IPS DF 6.9 (cell line): ENCODE measurements at places on chromosomes 2 and 18.
A peak's percentile ranks its signal among the peaks of the same experiment; 100 is the strongest.

GRCh38 chr2:189870381-189871085 is 86.3 kb downstream of the PMS1 start:
- no peaks in the 10 kb centered on the region for H3K27me3 ChIP-seq
- no peak overlapping the region for H3K27ac ChIP-seq
- H3K4me3 ChIP-seq = no peak overlapping the region
- peaks cover 3% of the 10 kb centered on the region; the same call in 1 of the 2 replicates for H3K36me3 ChIP-seq
- no peaks in the 10 kb centered on the region for H3K4me1 ChIP-seq
- DNase-seq = no peak

DNA sequence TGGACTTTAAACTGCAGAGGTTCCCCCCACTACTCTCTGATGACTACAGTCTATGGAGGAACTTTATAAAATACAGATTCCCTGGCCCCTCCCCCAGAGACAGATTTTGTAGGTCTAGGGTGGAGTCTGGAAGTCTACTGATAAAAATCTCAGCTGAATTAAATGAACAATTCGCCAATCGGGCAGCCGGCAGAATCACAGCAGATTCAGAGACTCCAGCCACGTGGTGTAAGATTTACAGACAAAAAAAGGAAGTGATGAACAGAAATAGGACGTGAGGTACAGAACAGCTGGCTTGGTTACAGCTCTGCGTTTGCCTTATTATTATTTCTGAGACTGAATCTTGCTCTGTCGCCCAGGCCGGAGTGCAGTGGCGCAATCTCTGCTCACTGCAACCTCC is 21.4 kb upstream of the MTA3 start:
- H3K36me3 ChIP-seq = no peaks in the 10 kb centered on the region
- H3K4me1 ChIP-seq = peaks cover 3% of the 10 kb centered on the region; the same call in 1 of the 2 replicates
- no peaks in the 10 kb centered on the region for H3K27me3 ChIP-seq
- no peak for DNase-seq
- H3K4me3 ChIP-seq = no peak overlapping the region

DNA sequence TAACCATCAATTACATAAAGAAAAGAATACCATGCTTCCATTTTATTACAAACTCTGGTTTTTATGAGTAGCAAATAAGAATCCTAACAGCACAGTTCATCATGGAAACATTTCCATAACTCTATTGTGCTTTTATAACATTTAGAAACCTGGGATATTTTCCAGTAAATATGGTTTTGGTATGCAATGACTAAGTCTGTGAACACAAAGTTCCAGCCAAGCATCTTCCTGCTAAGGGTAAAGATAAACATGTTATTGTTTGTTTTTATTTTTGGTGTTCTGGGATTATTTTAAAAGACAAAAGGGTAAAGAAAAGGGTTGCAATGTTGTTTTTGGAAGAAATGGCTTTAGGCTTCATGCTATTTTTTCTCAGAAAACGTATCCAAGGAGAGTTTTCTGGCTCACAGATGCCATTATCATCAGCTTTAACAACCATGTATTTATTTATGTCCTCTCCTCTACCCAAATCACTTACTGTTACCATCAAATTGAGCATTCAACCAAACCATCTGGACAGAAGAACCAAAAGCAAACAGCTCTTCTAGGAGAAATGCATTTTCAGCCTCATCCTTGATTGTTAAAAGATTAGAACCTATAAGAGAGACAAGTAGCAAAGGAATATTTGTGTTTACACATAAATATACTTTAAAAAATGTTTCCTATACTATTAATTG is 116.0 kb downstream of the PLA2R1 start:
- H3K27ac ChIP-seq = no peak overlapping the region
- no peak for DNase-seq
- no peaks in the 10 kb centered on the region for H3K4me1 ChIP-seq
- H3K36me3 ChIP-seq = no peaks in the 10 kb centered on the region
- H3K4me3 ChIP-seq = no peak overlapping the region

- DNase-seq = no peak
- H3K36me3 ChIP-seq = no peaks in the 10 kb centered on the region
- H3K4me1 ChIP-seq = no peaks in the 10 kb centered on the region
- H3K4me3 ChIP-seq = no peak overlapping the region
- H3K27ac ChIP-seq = no peak overlapping the region
Measured at GRCh38 chr2:213980883-213981282, 430.0 kb upstream of the VWC2L start.

DNA sequence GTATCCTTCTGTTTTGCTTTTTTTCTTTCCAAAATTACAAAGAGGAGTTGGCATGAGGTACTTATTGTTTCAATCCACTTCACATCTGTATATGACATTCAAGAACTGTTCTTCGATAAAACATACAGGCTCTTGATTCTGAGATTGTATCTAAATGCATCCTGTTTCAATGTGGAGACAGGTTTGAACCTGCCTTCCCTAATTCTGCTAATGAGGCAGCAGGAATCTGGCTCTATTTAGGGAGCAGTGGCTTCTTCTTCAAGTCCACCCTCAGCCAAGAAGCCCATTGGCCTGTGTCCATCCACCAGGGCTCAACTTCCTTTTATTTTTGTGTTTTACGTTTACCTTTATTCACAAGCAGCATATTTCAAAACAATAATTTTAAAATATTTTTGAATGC is 84.8 kb upstream of the PIK3C3 start:
- no peaks in the 10 kb centered on the region for H3K27me3 ChIP-seq
- no peak overlapping the region for H3K4me3 ChIP-seq
- no peak for DNase-seq
- H3K36me3 ChIP-seq = no peaks in the 10 kb centered on the region

- H3K27ac ChIP-seq = no peak overlapping the region
- no peaks in the 10 kb centered on the region for H3K27me3 ChIP-seq
- no peak overlapping the region for H3K4me3 ChIP-seq
- no peak for DNase-seq
- H3K4me1 ChIP-seq = no peaks in the 10 kb centered on the region
Measured at GRCh38 chr2:237345891-237346640, 67.9 kb downstream of the COL6A3 start.

DNA sequence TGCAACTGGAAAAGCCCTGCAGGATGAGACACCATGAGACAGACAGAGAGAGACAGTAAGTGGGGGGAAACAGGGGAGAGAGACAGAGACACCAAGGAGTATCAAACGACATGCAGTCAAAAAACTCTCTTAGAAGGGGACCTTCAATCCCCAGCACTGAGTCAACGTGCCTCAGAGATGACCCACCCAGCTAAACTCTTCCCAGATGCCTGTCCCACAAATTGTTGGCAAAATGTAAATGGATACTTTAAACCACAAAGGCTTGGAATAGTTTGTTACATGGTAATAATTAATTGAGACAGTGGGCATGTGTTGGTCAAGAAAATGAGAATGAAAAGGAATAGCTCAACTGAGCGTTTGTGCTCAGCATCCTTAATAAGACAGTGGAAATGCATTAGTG is 98.3 kb downstream of the GRB14 start:
- H3K4me1 ChIP-seq = no peaks in the 10 kb centered on the region
- no peaks in the 10 kb centered on the region for H3K27me3 ChIP-seq
- H3K4me3 ChIP-seq = no peak overlapping the region
- DNase-seq = no peak

DNA sequence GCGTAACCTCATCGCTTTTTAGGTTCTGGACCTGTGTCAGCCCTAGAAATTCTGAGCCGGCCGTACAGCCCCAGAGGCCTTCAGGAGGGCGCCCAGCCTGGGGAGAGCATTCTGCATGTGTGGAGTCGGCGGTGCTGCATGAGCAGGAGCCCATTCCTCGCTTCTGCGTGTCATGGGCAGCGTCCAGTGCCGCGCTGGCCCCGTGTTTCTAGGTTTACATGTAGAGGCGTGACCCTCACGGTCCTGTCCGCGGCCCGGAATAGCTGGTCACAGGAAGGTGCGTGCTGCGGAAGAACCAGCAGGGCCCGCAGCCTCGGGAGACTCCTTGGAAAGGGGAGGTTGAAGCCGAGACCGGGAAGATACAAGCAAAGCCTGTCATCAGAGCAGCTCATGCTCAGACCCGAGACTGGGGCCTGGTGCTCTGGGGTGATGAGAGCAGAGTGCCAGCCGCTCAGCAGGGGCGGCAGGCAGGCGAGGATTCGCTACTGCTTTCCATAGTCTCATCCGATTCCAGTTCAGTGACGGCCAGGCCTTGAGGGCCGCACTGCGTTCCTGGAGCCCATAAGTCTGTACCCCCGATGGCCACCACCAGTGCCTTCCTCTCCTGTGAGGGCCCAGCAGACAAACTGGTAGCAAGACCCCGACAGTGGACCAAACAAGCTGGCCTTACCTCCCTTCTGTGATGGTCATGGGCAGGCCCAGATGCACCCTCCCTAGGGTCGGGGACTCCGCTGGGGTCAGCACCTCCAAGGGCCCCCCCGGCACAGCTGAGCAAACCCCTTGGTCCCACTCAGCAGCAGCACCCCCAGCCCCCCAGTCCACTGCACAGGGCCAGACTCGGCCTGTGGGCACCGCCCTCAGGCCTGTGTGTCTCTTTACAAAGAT is 15.6 kb upstream of the NFATC1 start:
- no peak overlapping the region for H3K27ac ChIP-seq
- no peaks in the 10 kb centered on the region for H3K36me3 ChIP-seq
- no peak for DNase-seq
- no peaks in the 10 kb centered on the region for H3K27me3 ChIP-seq
- no peak overlapping the region for H3K4me3 ChIP-seq

DNA sequence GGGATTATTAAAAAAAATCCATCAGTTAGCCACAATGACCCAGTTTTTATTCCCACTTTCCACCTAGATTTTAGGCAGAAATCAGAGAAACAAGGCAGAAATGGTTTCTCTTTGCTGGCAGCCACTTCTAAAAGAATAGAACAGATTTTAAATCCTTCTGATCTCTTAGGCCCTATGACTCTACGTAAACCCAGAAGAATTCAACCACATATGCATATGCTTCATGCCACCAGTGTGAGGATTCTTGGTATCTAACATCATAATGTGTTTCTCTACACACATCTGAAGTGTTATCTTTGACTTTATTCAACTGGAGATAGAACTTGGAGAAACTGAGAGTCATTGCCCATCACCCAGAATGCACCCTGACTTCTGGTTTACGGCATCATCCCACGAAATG is 128.7 kb upstream of the TANK start:
- no peak overlapping the region for H3K27ac ChIP-seq
- no peaks in the 10 kb centered on the region for H3K4me1 ChIP-seq
- H3K36me3 ChIP-seq = no peaks in the 10 kb centered on the region
- no peak for DNase-seq
- no peaks in the 10 kb centered on the region for H3K27me3 ChIP-seq

GRCh38 chr2:146952696-146953095 is 892.1 kb upstream of the ACVR2A start:
- no peaks in the 10 kb centered on the region for H3K27me3 ChIP-seq
- H3K4me3 ChIP-seq = no peak overlapping the region
- no peaks in the 10 kb centered on the region for H3K4me1 ChIP-seq
- no peak for DNase-seq

- no peaks in the 10 kb centered on the region for H3K27me3 ChIP-seq
- H3K4me1 ChIP-seq = no peaks in the 10 kb centered on the region; the same call in 1 of the 2 replicates
- no peak overlapping the region for H3K4me3 ChIP-seq
- H3K36me3 ChIP-seq = no peaks in the 10 kb centered on the region
- H3K27ac ChIP-seq = no peak overlapping the region
- DNase-seq = no peak
Measured at GRCh38 chr2:144836635-144837350, 316.9 kb upstream of the ZEB2 start.

DNA sequence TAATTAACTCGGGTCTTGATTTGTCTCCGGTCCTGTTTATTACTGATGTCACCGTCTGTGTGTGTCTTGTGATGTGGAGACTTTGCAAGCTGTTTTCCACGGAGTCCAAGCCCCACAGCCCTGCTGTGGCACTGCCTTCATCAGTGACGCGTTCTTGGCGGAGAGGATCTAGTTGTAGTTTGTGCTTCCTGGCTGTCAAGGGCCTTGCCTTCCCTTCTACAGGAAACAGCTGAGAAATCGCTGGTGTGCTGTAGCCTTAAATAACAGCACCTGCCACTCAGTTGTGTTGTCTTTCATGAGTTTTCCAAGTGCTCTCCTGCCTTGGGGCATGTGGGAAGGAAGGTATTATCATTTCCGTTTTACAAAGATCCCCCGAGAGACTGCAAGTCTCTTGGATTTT is 26.3 kb downstream of the CTIF start:
- no peak overlapping the region for H3K27ac ChIP-seq
- no peaks in the 10 kb centered on the region for H3K27me3 ChIP-seq
- H3K4me1 ChIP-seq = no peaks in the 10 kb centered on the region

GRCh38 chr2:207051385-207051965 is 112.2 kb downstream of the CPO start:
- H3K27me3 ChIP-seq = no peaks in the 10 kb centered on the region
- H3K4me1 ChIP-seq = no peaks in the 10 kb centered on the region
- DNase-seq = no peak
- no peak overlapping the region for H3K27ac ChIP-seq
- H3K4me3 ChIP-seq = no peak overlapping the region

DNA sequence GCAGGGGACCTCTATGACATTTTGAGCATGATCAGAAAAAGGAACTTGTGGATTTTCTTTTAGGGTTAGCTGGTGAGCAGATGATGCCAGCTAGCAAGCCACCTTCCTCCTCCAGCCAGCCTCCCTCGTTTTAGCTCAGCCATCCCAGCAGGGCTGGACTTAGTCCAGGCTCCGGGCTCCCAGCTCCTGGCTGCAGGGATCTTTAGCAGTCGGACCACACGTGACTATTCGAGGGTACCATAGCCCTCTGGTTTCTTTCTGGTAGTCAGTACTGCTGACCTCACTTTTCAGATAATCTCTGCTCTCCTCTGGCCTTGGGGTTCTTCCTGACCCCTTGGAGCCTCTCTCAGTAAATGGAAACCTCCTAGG is 31.8 kb downstream of the NCK2 start:
- H3K4me3 ChIP-seq = no peak overlapping the region
- no peaks in the 10 kb centered on the region for H3K36me3 ChIP-seq
- DNase-seq = no peak
- H3K4me1 ChIP-seq = peaks cover 9% of the 10 kb centered on the region
- no peaks in the 10 kb centered on the region for H3K27me3 ChIP-seq
- no peak overlapping the region for H3K27ac ChIP-seq

DNA sequence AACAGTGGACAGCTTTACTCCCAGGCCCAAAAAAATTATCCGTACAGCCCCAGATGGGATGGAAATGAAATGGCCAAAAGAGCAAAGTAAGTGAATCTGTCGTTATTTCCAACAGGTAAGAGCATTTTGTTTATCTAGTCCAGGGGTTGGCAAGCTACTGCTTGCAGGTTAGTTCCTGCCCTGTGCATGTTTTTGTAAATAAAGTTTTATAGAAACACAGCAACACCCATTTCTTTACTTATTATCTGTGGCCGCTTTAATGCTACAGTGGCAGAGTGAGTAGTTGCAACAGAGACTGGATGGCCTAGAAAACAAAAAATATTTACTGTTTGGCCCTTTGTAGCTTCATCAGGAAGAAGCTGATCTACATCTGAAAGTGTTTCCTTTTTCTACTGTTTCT is 94.3 kb upstream of the FOSL2 start:
- no peak overlapping the region for H3K4me3 ChIP-seq
- no peaks in the 10 kb centered on the region for H3K27me3 ChIP-seq
- H3K36me3 ChIP-seq = no peaks in the 10 kb centered on the region
- no peak overlapping the region for H3K27ac ChIP-seq
- no peaks in the 10 kb centered on the region; the same call in 1 of the 2 replicates for H3K4me1 ChIP-seq

- H3K36me3 ChIP-seq = no peaks in the 10 kb centered on the region
- no peak overlapping the region for H3K27ac ChIP-seq
- peak; percentile 13 for DNase-seq
- no peak overlapping the region for H3K4me3 ChIP-seq
- H3K27me3 ChIP-seq = no peaks in the 10 kb centered on the region
Measured at GRCh38 chr2:76711490-76711889, 810.7 kb downstream of the LRRTM4 start.

- no peaks in the 10 kb centered on the region for H3K36me3 ChIP-seq
- DNase-seq = no peak
- no peak overlapping the region for H3K4me3 ChIP-seq
Measured at GRCh38 chr18:37321582-37322491, 243.8 kb downstream of the CELF4 start.
